Esophagus mucosa (tissue), 1 donor: ENCODE measurements at places on chromosomes 5 and 9.

- no peak for ATAC-seq
These were observed 114.9 kb downstream of the MLLT3 start for GRCh38 chr9:20507431-20507830.

DNA sequence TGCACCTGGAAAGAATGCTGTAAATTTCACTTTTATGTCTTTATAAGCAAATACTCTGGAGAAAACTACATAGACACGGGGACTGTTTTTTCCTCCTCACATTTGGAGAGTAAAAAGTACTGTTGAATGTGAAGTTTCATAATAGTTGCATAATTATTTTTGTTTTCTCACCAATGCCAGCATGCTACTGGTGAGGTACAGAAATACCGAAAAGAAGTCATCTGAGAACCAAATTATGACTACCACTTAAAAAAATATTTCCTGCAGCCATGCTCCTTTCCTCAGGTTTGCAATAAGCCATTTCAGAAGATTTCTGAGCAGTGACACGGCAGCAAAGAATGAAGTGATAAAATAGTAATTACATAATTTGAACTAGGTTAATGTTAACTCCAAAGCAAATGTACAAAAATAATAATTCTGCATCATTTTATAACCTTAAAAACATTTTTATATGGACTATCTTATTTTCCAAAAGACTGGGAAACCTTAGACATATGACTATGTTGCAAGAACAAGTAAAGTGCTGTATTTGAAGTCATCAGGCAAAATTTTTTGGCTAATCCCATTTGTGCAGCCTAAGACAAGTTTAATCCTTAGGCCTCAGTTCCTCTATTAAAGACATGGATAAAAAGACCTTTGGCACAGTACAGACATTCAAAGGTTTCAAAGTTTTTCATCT lies 144.7 kb downstream of the PCSK1 start:
- ATAC-seq, result peak; percentile 48

GRCh38 chr9:81716409-81716808 lies 27.1 kb upstream of the TLE1 start:
- no peak for ATAC-seq

- ATAC-seq, result no peak
These were observed 316.0 kb upstream of the DMAC1 start for GRCh38 chr9:8115570-8115969.

DNA sequence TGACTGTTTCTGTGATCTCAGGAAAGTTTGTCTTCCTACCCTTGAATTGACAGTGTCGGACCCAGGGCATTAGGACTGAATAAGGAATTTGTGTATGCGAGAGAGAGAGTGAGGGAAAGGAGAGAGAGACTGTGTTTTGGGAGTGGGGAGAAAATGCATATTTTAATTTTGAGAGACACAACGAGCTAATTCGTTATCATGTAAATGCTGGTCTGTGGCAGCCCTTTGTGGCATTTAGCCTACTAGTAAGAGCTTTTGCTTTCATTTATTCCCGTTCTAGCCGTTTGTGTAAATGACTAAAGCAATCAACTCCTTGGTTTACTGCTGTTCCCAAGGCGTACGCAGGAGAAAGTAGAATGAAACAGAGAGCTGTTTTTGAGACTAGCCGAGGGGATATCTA lies 79.8 kb upstream of the MAMDC2 start:
- no peak for ATAC-seq

- ATAC-seq, result no peak
These were observed 3.5 kb downstream of the SURF1 start for GRCh38 chr9:133352635-133353340.

DNA sequence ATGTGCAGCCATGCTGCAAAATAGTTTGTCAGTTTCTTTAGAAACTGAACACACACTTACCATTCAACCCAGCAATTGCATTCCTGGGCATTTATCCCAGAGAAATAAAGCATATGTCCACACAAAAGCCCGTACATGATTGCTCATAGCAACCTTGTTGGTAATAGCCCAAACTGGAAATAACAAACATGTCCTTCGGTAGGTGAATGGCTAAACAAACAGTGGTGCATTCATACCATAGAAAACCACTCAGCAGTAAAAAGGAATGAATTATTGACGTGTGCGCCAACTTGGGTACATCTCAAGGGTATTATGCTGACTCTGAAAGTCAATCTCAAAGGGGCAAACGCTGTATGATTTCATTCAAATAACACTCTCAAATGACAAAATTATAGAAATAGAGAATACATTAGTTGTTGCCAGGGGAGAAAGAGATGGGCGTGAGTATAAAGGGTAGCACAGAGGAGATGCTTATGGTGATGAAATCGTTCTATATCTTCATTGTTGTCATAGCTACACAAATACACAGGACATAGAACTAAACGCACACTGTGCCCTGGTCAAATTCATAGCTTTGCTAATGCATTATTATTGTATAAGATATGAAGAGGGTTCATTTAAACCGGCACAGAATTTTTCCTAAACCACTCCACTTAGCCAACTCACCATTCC lies 58.2 kb downstream of the DRD1 start:
- ATAC-seq, result no peak

DNA sequence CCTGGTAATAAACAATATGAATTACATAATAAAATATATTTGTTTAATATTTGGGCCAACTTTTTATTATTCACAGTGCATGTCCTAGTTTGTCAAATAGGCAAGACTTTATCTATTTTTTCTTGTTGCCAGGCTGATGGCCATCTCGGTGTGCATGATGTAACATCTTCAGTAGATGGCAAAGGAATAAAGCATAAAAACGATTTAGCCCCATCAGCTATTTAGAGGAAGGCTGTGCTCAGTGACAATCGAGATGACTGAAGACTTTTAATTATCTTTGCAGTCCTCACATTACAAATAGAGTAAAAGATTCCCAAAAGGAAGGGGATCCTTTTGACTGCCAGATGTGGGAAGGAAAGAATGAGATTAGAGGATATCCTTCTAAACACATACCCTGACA lies 358.5 kb downstream of the PTPRD start:
- ATAC-seq, result no peak

DNA sequence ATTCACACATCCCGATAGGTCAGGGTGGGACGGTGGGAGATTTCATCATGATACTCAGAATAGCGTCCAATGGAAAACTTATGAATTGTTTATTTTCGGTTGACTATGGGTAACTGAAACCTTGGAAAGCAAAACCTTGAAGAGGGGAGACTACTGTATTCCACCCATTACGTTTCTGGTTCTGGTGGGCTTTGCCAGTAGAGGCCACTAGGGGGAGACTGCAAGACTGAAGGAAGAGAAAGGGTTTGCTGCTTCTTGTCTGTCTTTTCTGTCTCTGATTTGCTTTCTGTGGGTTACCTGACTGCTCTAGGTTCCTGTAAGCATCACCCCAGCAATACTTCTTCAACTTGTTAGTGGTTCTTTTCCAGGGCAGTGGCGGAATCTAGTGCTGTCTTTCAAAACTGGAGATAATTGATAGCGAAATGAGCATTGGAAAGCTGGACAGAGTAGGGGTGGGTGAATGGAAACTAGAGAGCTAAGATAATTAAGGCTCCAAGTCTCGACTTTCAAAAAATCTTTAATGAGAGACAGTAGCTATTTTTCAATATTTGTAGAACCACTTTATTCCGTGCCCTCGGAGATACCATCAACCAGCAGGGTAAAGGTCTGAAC lies 27.0 kb downstream of the GRIN3A start:
- ATAC-seq, result no peak
